GM18507 (cell line): ENCODE measurements at places on chromosomes 6 and 20.
A peak's percentile ranks its signal among the peaks of the same experiment; 100 is the strongest.

GRCh38 chr6:166244353-166245045 is 63.7 kb downstream of the PRR18 start:
- peak; percentile 50 for DNase-seq

GRCh38 chr20:20241976-20242375 is 125.9 kb upstream of the INSM1 start:
- no peak for DNase-seq

DNA sequence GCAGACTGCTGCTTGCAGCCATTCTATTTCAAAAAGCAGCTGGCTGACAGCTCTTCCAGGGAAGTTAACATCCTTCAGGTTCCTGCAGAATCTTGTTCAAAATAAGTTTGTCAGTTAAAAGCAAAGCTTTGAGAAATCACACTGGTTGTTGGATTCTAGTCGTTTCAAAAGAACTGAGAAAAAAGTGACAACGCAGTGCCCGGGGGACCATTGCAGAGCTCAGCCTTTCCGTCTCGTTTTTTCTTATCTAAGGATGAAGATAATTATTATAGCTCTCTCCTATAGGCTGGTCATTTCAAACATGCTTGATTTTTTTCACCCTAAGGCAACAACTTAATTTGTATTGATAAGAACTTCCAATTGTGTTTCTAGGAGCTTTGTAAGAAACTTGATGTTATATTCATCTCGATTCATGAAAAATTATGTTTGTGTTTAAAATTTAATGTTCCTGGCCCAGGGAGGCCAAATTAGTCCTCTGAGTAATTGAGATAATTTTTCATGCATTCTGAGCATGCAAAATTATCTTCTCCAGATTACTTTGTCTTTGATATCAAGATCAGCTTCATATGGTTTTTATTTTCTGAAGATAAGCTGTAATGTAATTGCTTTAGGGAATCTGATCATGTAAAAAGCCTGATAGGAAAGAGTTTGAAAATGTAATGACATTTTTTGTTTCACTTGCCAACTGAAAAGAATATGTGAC is 58.4 kb downstream of the SNAP25 start:
- no peak for DNase-seq

GRCh38 chr20:56859801-56860261 is 230.7 kb downstream of the TFAP2C start:
- no peak for DNase-seq

DNA sequence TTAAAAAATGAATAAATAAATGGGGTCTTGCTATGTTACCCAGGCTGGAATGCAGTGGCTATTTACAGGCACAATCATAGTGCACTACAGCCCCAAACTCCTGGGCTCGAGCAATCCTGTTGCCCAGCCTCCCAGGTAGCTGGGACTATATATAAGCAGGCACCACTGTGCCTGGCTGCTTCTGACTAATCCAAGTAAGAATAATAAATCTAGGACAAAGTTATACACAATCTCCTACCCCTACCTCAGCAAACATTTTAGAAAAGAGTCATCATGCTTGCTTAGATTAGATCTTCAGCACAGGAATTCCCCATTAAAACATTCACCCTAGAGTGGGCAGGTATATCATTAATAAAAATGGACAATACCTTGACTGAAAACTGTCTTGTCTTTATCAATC is 124.6 kb downstream of the REV3L start:
- DNase-seq = no peak

GRCh38 chr20:32333988-32334885 is 23.9 kb upstream of the ASXL1 start:
- no peak for DNase-seq

DNA sequence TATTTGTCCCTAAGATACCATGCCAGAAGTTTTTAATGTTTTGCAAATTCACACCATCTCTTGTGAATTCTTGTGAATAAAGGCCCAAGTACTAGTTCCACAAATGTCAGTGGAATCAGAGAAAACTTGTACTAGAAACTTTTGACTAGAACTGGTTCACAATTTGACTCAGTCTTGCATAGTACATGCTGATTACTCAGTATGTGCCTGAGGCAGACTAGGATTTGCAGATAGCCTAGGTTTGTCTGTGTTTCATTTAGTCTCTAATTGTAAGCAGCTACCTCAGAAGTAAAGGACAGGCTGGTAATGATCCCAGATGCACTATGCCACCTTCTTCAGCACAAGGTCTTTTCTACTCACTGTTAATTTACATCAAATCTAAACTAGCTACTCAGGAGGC is 34.2 kb upstream of the GSTA4 start:
- DNase-seq = no peak

DNA sequence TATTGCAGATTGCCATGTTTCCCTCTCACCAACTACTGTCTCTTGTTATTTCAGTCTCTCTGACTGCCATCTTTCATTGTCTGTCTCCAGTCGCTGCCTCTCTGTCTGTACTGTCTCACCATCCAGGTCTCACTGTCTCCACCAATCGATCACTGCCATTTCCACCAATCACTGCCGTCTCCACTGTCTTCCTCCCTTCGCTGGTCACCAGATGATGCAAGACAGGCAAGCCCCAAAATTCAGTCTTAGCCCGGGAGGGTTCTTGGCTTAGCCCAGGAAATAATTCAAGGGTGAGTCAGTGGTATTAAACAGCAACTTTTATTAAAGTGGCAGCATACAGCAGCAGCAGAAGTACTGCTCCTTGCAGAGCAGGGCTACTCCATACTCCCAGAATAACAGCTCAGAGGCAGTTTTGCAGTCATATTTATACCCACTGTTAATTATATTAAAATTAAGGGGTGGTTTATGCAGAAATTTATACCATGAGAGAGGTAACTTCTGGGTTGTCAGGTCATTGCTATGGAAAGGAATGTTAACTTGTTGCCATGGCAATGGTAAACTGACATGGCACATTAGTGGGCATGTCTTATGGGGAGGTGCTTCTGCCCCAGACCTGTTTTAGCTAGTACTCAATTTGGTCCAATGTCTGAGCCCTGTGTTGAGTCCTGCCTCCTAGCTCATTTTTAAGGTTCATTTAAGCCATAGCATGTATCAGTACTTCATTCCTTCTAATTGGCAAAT is 23.0 kb upstream of the ECHDC1 start:
- no peak for DNase-seq

DNA sequence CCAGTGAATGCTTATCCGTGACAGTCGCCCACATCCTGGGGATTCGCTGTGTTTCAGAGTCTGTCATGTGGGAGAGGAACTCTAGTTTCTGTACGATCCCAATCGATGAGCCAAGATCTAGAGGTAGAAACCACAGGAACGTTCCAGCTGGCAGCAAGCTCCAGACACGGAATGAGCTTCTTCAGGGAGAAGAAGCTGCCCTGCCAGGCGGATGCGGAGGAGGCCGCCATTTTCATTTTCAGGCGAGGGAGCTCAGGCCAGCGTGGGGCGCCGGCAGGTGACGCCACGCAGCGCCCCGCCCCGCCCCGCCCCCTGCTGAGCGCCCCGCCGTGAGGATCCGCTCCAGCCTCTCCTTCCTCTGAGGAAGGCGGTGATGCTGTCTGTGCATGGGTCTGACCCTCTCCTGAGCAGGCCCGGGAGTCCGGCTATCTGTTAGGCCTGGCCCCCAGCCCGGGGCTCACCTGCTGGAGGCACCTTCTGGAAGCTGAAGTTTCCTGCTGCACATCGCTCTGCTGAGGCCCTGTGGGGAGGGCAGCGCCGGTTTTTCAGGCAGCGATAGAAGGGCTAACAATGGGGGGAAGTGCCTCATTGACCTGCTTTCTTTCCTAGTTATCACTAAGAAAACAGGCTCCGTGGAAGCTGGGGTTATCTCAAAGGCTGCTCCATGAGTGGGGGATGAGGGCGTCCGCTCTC is 147.5 kb downstream of the ERMARD start:
- no peak for DNase-seq

- no peak for DNase-seq
These were observed 218.6 kb upstream of the ZFP64 start for GRCh38 chr20:52410182-52410647.

- DNase-seq = no peak
These were observed 15.7 kb downstream of the SASH1 start for GRCh38 chr6:148358196-148358785.

DNA sequence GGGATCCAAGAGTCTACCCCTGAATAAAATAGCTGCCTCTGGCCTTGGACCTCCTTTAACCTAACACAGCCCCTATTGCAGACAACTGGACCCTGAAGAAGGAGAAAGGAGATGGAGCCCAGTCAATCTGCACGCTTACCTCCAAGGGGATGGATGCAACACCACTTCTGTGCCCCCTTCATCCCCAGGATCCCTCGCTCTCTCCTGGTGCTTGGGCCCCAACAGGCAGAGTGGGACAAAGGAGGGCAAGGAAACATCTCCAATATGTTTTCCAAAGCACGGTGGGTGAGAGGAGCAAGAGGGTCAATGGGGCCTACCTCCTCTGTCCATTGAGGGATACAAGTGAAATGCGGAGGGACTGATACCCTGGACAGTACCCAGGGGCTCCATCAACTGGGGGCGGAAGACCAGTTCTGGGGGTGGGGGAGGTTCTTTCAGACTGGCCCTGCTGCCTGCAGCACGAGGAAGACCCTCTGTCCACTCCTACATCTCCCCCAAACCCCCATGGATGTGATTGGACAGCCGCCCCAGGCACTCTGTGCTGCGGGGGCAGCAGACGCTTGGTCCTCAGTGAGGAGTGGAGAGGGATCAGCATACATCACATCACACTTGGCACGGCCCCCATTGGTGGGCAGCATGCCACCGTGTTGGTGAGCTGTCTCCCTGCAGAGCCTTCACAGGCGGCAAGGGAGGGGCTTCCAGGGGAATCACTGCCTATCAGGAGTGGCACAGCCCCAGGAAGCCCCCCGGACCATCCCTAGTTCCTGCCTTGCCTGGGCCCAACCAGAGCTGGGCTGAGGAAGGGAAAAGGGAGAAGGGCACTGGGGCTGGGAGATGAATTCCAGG is 70.6 kb downstream of the MRPL14 start:
- DNase-seq = no peak

- DNase-seq = no peak
These were observed 32.4 kb upstream of the TPBG start for GRCh38 chr6:82331031-82331773.

- DNase-seq = no peak
These were observed 664.2 kb upstream of the PTCHD4 start for GRCh38 chr6:48775157-48775556.

DNA sequence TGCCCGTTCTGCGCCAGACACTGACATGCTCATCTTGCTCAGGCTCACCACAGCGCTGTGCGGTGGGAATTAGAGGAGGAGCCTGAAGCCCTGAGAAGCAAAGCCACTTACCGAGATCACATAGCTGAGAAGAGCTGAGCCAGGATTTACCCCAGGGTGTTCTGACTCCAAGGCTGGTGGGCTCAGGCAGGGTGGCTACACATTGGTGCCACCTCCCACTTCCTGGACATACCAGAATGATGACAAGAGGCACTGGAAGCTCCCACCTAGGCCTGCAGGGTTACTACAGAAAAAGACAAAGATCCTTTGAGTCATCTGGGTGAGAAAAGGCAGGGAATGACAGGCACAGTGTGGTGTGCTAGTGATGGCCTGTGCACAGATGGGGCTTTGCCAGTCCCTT is 24.4 kb upstream of the FKBP1A start:
- no peak for DNase-seq

- no peak for DNase-seq
These were observed 51.9 kb downstream of the VGLL2 start for GRCh38 chr6:117317261-117317660.

DNA sequence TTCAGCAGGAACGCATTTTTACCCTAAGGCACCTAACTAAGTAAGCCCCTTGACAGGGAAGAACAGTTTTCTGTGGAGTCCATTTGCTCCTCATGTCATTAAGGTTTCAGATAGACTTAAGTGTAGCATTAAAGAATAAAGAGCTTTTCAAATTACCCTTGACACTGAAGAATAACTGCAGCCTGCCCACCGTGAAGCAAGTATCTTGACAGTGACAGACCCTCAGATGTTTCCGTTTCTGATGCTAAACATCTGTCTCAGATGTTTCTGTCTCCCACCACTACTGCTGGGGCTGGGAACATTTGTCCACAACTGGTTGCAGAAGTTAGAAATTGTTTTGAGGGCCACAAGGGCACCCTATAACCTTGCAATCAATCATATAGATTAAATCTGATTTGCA is 50.0 kb downstream of the SNAP25 start:
- no peak for DNase-seq

DNA sequence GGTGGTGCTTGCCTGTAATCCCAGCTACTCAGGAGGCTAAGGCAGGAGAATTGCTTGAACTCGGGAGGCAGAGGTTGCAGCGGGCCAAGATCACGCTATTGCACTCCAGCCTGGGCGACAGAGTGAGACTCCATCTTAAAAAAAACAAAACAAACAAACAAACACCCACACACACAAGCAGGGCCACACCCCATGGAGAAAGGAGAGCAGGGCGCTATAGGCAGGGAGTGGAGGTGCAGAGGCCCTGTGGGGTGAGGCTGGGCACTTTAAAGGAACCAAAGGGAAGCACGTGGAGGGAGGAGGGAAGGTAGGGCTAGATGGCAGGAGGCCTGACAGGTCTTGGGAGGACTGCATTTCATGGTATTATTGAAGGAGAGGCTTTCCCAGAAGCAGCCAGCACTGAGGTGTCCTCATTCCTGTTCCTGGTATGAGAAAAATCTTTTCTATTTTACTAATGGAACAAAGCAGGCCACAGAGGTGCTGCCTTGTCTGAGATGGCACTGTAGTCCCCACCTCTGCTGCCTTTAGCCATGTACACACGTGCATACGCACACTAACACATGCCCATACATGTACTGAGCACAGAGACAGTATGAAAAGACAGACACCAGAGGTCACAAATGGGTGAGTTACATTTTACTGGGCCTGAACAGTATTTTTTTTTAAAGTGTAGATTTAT is 44.0 kb downstream of the BCAS4 start:
- no peak for DNase-seq

GRCh38 chr6:27617046-27617687 is 144.3 kb upstream of the ZNF184 start:
- DNase-seq = no peak

- no peak for DNase-seq
These were observed 393.8 kb downstream of the CDH26 start for GRCh38 chr20:60352017-60352416.

DNA sequence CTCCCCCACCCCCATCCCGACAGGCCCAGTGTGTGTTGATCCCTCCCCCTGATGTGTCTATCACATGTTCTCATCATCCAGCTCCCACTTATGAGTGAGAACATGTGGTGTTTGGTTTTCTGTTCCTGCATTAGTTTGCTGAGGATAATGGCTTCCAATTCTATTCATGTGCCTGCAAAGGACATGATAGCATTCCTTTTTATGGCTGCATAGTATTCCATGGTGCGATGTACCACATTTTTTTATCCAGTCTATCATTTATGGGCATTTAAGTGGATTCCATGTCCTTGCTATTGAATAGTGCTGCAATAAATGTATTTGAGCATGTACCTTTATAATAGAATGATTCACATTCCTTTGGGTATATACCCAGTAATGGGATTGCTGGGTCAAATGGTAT is 66.6 kb upstream of the NXT1 start:
- no peak for DNase-seq

- DNase-seq = no peak
These were observed 850.8 kb downstream of the EPHA7 start for GRCh38 chr6:92568541-92568940.
